ENCODE measurements at places on chromosomes 4 and X.
A peak's percentile ranks its signal among the peaks of the same experiment; 100 is the strongest.

DNA sequence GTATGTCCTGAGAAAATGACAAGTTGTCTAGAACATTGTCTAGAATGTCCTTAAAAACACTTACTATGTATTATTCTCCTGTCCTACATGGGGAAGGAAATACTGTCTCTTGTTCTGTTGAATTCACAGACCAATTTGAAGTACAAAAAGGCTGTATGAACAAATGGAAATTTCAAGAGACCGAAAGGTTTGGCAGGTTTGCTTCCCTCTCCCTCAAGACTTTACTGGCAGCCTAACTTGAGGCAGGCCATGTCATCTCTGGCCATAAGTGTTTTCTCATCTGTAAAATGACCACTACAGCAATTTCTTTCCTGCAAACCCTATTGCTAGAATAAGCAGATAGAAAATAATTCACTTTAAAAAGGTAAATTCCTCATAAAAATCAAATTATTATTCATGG is 191.2 kb upstream of the BMP3 start:
- no peak for DNase-seq

- DNase-seq: no peak
Measured at GRCh38 chr4:152065545-152065944, 304.7 kb upstream of the GATB start.

DNA sequence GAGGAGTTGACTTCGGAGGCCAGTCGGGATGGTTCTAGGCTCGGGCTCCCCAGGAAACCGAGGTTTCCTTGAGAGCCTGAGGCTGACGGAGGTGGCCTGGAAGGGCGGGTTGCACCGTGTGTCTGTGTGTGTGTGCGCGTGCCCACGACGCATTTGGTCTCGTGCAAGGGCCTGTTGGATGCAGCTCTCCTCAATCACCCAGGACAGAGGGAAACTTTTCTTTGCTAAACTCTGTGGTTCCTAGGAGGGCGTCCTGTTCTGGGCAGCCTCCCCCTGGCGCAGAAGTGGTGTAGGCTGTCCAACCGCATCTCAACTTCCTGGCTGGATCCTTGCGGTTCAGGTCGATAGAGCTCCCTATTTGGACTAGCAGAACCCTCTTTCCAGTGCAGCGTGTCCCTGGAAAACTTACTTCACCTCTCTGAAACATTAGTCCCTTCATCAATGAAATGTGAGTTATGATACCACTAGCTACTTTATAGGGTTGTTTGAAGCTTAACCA is 973 bp downstream of the STK32B start:
- DNase-seq: no peak

DNA sequence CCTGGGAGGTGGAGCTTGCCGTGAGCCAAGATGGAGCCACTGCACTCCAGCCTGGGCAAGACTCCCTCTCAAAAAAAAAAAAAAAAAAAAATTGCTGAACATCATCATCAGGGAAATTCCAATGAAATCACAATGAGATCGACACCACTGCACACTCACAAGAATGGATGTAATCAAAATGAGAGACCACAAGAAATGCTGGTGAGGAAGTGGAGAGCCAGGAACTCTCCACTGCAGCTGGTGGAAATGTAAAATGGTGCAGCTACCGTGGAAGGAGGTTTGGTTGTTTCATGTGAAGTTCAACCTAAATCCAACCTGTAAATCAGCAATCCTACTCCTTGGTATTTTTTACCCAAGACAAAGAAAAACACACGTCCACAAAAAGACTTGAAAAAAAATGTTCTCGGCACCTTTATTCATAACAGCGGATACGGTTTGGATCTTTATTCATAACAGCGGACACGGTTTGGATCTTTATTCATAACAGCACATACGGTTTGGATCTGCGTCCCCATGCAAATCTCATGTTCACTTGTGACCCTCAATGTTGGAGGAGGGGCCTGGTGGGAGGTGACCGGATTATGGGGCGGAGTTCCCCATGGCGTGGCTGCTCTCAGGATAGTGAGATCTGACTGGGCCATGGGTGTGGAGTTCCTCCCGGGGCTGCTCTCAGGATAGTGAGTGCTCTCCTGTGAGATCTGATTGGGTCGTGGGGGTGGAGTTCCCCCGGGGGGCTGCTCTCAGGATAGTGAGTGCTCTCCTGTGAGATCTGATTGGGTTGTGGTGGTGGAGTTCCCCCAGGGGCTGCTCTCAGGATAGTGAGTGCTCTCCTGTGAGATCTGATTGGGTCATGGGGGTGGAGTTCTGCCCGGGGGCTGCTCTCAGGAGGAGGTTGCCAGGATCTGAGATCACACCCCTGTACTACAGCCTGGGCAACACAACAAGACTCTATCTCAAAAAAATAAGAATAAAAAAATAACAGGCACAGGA is 7.7 kb downstream of the GAK start:
- no peak for DNase-seq

GRCh38 chrX:19748896-19749680 is 138.3 kb downstream of the SH3KBP1 start:
- DNase-seq: no peak

GRCh38 chrX:53122013-53122412 is 28.1 kb downstream of the KANTR start:
- DNase-seq: no peak

GRCh38 chr4:173288296-173288695 is 45.9 kb downstream of the HMGB2 start:
- peak; percentile 25 for DNase-seq

GRCh38 chrX:77510007-77510406 is 62.8 kb downstream of the FGF16 start:
- DNase-seq: no peak

All from stromal cell of bone marrow (primary cell).